ENCODE measurements at places on chromosomes 16 and 17.

- no peak for DNase-seq
These were observed 12.9 kb downstream of the GJD3 start for GRCh38 chr17:40351359-40352236.

DNA sequence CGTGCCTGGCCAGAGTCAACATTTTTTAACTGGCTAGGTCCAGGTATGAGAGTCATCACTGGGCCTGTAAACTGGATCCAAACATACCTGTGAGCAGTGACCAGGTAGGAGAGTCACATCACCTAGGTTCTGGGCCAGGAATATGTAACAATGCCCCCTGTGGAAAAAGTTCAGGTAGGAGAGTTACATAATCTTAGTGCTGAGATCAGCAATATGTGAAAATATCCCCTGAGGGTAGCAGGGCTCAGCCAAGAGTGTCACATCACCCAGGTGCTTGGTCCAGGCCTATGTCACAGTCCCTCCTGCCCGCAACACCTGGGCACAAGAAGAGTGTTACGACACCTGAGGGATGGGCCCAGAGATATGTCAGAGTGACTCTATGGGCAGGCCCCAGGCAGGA is 2104.7 kb downstream of the TP53TG3F start:
- no peak for DNase-seq

DNA sequence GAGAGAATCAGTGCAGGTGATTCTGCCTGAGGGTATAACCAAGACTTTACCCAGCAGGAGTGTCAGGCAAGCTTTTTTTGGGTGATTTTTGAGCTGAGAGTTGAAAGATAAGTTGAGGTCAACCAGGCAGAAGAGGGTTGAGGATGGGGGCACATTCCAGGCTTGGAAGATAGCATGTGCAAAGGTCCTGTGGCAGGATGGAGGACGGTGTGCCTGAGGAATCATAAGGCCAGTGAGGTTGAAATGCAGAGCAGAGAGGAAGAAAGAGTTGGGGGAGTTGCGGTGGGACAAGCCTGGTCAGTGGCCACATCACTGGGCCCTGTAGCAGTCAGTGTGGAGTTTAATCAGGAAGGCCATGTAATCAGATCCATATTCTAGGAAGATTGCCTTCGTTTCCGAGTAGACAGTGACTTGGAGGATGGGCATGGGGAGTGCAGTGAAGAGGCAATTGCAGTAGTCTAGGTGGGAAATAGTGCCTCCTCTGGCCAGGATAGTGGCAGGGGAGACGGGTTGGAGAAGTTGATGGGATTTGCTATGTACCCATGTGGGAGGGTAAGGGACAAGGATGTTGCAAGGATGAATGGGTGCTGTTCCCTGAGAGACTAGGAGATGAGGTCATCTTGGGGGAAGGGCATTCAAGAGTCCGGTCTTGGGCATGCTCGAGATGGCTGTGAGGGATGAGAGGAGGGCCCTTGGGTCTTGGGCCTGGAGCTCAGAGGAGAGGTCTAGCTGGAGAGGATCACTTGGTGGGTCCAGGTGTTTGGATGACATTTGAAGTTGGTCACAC is 3.9 kb downstream of the PLEKHG4 start:
- no peak for DNase-seq

DNA sequence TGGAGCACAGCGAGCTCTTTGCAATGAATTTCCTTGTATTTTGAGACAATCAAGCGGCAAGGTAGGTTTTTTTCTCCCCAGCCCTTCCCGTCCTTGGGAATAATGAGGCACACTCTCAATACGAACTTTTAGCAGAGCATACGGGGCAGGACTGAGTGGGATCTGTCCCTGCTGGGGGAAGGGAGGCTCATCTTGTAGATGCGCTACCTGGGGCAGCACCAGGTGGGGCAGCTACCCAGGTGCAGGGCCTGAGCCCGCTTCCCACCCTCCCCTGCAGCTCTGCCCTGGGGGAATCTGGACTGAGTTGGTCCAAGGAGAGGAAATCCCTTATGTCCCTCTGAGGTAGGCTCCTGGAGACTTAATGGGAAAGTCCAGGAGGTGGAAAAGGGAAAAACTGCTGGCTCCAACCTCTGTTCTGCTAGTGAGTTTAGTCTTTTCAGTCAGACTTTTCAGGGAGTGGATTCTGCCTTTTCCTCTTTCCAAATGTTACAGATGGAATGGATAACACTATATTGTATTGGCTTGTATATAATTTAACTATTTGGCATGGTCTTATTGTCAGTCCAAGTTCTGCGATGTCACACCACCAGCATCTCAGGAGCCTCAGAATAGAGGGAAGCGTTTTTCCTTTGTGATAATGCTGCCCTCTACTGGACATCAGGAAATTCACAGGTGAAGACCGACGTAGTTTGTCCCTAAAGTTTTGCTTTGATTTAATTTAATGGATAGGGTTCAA is 9.6 kb upstream of the CES1 start:
- DNase-seq, result peak; percentile 52

- DNase-seq, result no peak
These were observed 1149.1 kb upstream of the CDH8 start for GRCh38 chr16:63185235-63185780.

- DNase-seq, result no peak
These were observed 12.2 kb upstream of the SMARCD2 start for GRCh38 chr17:63854709-63855108.

DNA sequence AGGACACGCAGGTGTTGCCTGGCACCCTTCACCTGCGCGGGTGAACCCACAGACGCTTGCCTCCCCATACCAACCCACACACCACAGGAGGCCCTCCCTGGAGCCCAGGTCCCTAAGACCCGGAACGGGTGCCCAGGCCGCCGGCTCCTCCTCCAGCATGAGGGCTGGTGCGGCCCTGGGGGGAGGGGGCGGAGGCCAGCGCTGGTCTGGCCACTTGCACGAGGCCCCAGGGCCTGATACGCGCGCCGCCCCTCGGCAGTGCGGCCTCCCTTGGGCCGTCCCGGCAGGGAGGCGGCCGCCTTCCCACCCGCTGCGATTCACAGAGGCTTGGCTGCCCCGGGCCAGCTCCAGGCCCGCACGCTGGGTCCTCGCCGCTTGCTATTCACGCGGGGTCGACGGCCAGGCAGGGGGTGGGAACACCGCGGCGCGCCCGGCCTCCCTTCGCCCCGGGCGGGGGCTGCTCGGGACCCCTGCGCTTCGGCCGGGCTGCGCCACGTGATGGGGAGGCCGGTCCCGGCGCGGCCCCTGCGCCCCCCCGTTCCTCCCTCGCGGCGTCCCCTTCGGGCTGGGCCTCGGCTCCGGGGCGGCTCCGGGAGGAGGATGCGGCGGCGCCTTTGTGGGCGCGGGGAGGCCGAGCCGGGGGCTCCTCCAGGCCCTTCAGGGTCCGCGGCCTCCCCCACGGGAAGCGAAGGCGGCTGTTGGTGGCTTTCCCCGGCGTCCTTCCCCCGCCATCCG is 685 bp downstream of the FASN start:
- DNase-seq, result peak; percentile 19

GRCh38 chr17:75748706-75749105 is 16.3 kb downstream of the GALK1 start:
- DNase-seq, result no peak

- no peak for DNase-seq
These were observed 12.1 kb upstream of the RIPOR1 start for GRCh38 chr16:67516296-67517154.

Data from CD4-positive, alpha-beta T cell treated with Interleukin-17A for 1 hour (primary cell).